Stimulated activated CD4-positive, alpha-beta T cell treated with anti-CD3 and anti-CD28 coated beads, Interleukin-12 subunit alpha, Interleukin-12 subunit beta, amount 100 ng/mL, for 48 hours (primary cell): ENCODE measurements at places on chromosomes 6 and 20.

DNA sequence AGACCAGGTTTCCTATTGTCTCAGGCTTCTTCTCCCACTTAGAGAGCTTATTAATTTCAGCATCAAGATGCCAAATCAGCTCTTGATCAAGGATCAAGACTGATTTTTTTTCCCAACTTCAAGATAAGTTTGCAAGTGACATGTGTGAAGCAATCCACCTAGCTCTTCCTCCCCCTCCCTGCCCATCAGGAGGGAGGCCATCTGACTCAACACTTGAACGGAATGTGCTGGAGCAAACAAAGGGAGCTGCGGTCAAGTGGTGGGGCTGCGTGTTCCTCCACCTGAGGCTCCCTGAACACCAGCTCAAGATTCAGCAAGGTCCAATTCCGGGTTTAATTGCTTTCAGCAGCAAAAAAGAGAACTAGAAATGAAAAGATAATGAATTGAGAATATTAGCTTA, 38.7 kb downstream of the TTI1 start:
- no peak for DNase-seq

DNA sequence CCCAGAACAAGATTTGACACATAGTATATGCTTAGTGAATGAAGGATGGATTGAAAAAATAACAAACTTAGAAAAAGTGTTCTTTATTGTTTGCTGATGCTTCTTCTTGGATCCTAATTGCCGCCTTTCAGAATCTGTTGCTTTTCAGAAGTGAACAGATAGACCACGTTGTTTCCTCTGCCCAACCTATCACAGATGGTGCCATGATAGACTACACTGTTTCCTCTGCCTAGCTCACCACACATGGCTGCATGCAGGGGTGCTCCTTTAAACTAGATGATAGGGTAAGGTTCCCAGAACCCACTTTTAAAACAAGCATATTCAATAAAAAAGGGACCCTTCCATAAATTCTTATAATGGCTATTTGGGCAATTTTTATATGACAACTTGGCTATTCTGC, 4.6 kb upstream of the RGS17 start:
- no peak for DNase-seq

GRCh38 chr6:169215201-169215681, 38.4 kb downstream of the THBS2 start:
- no peak for DNase-seq

GRCh38 chr6:28648035-28648877, 122.6 kb downstream of the GPX5 start:
- DNase-seq: peak; percentile 68

- DNase-seq: peak; percentile 39
Observed at GRCh38 chr6:41039060-41039998, at the start of gene UNC5CL. Gene UNC5CL, minus strand, starts transcription at chr6:41039221. Its CDS starts 4,147 bp downstream, at chr6:41035074.

DNA sequence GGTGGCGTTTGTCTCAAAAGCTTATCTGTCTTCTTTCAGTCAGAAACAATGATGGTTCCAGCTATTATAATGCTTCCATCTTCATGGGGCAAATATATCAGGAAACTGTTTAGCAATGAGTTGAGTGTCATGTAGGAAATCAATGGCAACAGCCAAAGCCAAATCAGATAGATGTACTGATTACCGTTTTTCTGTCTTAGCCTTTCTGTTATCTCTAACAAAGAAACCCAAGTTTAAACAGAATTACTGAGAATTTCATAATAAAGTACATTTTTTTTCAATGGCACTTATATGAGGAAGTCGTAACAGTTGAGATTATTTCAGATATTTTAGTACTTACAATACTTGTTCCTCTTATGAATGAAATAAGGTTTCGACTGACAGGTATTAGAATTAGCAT, 1.2 kb downstream of the NOX3 start:
- DNase-seq: no peak

DNA sequence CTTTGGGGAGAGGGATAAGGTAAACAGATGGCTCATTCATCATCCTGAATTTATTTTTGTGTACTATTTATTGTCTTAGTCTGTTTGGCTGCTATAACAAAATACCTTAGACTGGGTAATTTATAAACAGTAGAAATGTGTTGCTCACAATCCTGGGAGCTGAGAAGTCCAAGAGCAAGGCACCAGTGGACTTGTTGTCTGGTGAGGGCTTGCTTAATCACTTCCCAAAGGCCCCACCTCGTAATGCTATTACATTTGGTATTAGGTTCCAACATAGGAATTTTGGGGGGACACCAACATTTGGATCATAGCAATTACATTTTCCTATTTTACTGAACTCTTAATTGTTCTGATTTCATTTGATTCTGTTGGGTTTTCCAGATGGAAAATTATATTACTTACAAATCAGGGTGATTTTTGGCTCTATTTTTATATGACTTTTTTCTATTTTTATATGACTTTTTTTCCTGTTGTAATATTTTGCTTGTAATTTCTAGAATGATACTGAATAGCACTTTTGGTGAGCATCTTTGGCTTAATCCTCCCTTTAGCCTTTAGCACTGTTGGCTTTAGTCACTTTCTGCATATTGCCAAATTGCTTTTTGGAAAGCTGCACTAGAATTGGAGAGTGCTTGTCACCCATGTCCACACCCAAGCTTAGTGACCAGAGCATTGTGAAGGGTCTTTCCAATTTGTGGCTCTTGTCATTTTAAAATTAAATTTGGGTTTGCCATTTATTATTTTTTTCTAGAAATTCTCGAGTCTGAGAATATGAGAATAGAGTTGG, 43.7 kb upstream of the TULP4 start:
- DNase-seq: no peak

DNA sequence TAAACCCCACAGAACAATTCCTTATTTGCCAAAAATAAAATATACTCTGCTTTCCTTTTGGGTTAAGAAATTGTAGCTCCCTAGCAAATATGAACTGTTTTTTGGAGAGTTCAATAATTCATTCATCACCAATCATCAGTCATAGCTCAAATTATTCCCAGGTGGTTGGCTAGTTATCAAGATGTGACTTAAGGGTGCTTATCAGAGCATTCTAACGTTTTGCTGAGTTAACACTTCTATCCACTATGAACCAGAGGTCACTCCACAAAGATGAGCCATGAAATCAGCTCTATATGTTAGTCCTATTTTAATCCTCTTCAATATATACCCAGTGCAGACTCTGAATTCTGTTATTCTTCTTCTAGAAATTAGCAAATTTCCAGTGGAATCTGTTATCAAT, 379.1 kb downstream of the TENT5A start:
- DNase-seq: no peak
